ENCODE measurements at places on chromosomes 6 and 20.

DNA sequence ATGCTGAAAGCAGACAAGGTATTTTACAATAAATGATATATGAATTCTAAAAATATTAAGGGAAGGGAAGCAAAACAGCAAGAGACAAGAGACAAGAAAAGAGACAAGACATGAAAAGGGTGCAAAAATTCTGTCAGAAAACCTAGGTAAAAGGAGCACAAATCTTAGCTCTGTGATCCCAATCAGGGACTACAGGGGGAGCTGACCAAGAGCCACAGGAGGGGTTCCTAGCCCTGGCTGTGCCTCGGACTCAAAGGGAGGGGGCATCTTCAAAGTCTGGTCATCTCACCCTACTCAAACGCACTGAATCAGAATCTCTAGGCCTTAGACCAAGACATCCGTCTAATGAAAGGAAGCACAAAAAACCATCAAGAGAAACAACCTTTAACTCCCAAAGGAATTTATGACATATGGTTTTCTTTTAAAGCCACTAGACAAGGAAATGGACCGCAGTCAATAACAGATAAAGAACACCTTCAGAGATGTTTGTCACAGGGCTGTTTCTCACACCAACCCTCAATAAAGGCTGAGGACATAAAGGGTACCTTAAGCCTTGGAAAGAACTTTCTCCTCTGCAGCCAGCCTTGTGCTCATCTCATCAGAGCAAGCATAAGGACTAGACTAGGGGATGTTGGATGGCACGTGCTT, 130.4 kb upstream of the CDYL start:
- peak; percentile 44 for DNase-seq

- no peak for DNase-seq
Measured at GRCh38 chr6:114218437-114219340, 124.1 kb downstream of the HS3ST5 start.

DNA sequence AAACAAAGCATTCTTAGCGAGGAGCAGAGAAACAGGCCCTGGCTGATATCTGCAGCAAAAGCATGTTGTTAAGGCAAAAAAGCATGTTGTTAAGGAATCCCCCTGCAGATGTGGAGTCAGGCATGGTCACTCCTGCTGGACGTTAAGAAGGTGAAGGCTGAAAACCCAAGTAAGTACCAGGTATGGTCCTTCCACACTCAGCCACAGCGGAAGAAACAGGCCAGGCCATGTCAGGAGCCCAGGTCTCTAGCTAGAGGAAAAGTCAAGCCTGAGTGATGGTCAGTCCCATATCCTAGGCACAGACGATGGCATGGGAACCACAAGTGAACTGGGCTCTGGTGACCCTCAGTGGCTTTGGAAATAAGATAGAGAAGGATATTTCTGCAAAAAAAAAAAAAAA, 32.5 kb upstream of the MAS1L start:
- DNase-seq: no peak

DNA sequence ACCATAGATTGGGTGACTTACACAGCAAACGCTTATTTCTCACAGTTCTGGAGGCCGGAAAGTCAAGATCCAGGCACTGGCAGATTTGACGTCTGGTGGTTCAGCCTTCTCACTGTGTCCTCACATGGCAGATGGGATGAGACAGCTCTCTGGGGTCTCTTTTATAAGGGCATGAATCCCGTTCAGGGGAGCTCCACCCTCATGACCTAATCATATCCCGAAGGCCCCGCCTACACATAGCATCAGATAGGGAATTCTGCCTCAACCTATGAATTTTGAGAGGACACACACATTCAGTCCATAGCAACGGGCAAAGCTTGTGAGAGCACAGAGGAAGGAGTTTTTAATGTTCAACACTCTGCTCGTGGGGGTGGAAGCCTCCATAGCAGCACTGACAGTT, 27.5 kb downstream of the DAAM2 start:
- DNase-seq: no peak

DNA sequence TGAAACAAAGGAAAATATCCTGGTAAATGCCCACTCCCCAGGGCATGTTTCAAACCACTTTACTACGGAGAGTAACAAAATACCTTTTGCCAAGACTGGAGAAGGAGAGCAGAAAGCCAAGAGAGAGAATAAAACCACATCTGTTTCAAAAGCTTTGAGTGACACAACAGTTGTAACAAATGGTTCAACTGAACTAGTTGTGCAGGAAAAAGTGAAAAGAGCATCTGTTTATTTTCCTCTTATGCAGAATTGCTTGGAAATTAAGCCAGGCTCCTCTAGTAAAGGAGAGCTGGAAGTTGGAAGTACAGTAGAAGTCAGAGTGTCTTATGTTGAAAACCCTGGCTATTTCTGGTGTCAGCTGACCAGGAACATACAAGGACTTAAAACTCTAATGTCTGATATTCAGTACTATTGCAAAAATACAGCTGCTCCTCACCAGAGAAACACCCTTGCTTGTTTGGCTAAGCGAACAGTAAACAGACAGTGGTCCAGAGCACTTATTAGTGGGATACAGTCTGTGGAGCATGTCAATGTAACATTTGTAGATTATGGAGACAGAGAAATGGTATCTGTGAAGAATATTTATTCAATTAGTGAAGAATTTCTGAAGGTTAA, 2.6 kb downstream of the TDRD6 start:
- no peak for DNase-seq

- DNase-seq: no peak
Measured at GRCh38 chr6:169885831-169886230, 134.4 kb downstream of the ERMARD start.

GRCh38 chr6:38654263-38654662, 14.5 kb upstream of the BTBD9 start:
- no peak for DNase-seq

Measured in hepatocyte (in vitro differentiated cells).